ENCODE measurements at places on chromosomes 16 and 17.
A peak's percentile ranks its signal among the peaks of the same experiment; 100 is the strongest.

GRCh38 chr16:27549464-27549745, 308 bp downstream of the GTF3C1 start:
- DNase-seq, result no peak

GRCh38 chr17:1029196-1029921, 32.4 kb downstream of the TIMM22 start:
- DNase-seq, result no peak

GRCh38 chr17:61981323-61981722, 53.5 kb upstream of the INTS2 start:
- no peak for DNase-seq

GRCh38 chr16:48089053-48089792, 66.6 kb downstream of the ABCC12 start:
- no peak for DNase-seq

DNA sequence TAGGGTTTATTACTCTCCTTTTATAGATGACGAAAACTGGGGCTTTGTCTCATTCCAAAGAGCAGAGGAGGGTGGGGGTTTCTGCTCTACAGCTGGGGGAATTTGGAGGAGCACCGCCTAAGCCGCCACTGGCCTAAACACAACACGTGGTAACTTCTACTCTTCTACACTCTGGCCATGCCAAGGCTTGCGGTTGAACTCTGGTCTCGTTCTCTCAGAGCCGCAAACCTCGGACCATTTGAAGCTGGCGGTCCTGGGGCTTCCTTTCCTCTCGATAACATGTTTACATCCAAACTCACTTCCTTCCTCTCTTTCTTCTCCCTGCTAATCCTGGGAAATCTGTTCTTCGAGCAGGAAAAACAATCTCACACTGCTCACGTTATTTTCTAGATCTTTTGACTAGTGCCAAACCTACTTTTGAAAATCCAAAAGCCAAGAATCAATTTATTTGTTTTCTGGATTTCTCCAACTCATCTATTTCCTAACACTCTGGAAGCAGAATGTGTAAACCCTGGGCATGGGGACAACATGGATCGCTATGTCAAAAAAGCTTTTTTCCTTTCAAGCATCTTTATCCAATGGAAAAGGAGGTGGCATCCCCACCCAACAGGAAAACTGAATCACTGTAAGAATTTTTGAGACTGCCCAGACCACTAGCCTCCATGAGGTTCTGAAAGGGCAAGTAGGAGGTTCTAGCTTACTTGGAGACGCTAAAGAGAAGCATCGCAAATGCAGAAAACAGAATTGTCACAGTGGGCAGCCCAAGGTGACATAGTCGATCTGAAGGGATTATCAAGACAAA, 13.6 kb upstream of the EEF2K start:
- peak; percentile 79 for DNase-seq

DNA sequence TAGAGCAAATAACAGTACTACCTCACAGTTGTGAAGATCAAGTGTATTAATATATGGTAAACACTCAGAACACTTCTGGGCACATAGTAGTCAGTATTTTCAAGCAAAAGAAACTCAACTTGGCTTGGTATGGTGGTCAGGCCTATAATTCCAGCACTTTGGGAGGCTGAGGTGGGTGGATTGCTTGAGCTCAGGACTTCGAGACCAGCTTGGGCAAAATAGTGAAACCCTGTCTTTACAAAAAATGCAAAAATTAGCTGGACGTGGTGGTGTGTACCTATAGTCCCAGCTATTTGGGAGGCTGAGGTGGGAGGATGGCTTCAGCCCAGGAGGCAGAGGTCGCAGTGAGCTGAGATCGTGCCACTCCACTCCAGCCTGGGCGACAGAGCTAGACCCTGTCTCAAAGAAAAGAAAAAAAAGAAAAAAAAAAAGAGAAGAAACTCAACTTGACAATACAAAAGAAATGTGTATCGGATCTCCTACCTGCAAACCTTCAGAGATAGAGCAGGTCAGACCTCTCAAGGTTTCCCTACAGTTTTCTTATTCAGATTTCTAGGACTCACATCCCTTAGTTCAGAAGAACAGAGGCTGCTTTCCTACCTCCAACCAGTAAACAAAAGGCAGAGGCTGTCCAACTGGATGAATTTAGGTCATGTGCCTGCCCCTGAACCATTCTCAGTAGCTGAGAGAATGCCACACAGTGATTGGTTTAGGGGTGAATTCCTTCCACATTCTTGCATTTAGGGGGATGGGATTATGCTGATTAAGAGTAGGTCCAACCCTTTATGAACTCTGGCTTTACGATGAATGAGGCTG, 1.7 kb upstream of the KPNA2 start:
- DNase-seq, result no peak

GRCh38 chr17:56637254-56637653, 43.8 kb downstream of the NOG start:
- no peak for DNase-seq

- no peak for DNase-seq
These were observed 367.5 kb downstream of the CPPED1 start for GRCh38 chr16:12436201-12436657.

GRCh38 chr16:58027916-58028455, 2.4 kb downstream of the MMP15 start:
- DNase-seq, result no peak

GRCh38 chr16:50671644-50672260, 9.4 kb downstream of the SNX20 start:
- DNase-seq, result peak; percentile 62

DNA sequence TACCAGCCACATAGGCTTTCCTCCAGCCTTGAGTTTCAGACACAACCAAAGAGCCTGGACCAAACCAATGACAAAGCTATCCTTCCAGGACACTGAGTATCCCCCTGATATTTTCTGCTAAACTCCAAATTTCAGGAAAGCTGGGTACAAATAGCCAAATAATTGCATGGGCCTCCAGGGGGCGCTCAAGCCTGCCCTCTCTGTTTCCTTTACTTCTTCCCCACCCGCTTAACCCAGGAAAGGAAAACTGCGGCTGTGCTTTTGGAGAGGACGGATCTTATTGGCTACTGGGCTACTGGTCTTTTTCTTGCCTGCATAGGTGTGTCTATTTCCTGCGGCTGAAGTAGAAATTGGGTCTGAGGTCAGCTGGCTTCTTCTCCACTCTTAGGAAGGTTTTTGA, 30.1 kb downstream of the GNGT2 start:
- peak; percentile 60 for DNase-seq

- no peak for DNase-seq
These were observed 55.5 kb upstream of the DLX4 start for GRCh38 chr17:49913226-49914095.

DNA sequence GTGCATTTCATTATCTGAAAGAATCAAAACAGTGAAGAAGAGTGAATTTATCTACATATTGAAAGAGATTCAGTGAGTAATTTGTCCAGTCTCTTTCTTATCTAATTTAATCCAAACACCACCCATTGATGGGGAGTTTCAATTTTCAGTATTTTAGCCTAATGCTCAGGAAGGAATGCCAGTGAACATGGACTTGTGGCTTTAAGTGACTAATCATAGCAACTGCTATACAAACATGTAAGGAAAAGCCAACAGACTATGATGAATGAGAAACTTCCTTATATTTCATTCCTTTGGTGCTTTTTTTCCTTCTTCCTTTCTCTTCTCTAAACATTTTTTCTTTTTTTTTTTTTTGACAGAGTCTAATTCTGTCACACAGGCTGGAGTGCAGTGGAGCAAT, 885.8 kb downstream of the KCNJ2 start:
- no peak for DNase-seq

DNA sequence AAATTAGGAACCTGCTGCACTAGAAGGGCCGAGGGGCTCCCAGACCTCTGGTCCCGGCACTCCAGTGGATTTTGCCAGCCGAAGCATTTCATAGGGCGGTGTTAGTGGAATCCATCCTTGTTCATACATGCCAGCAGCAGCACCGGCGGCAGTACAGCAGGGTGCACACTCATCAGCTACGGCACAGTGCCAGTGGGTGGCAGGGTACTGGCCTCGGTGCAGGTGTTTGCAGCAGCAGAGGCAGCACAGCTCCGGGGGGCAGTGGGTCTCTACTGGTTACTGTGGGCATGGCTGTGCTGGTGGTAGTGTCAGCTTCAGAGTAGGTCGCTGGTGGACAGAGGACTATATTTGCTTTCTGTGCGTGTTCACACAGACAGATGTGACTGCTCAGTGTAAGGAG, 985.7 kb downstream of the CDH8 start:
- DNase-seq, result no peak

DNA sequence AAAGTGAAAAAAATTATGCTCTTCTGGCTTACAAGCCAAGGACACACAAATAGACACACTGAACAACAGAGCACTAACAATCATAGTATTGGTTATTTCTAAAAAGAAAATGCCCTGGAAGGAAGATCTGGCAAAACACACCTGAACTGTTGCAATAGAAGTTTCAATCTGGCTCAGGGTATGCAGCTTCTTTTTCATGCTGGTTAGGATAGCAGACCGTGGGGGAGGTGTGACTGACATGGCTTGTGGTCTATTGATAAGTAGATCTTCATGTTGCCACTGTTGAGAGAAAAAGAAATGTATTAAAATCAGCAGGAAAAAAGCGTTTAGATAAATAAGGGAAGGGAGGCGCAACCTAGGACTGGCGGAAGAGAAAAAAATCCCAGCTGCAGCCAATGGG, 26.5 kb upstream of the ARL6IP1 start:
- DNase-seq, result no peak

GRCh38 chr16:66916518-66916917, 2.2 kb downstream of the CDH16 start:
- no peak for DNase-seq

GRCh38 chr16:29028457-29029167, 43.8 kb downstream of the LAT start:
- no peak for DNase-seq

GRCh38 chr16:13781575-13782338, 138.2 kb upstream of the ERCC4 start:
- DNase-seq, result no peak

- DNase-seq, result no peak
These were observed 626.1 kb downstream of the HS3ST4 start for GRCh38 chr16:26317885-26318284.

DNA sequence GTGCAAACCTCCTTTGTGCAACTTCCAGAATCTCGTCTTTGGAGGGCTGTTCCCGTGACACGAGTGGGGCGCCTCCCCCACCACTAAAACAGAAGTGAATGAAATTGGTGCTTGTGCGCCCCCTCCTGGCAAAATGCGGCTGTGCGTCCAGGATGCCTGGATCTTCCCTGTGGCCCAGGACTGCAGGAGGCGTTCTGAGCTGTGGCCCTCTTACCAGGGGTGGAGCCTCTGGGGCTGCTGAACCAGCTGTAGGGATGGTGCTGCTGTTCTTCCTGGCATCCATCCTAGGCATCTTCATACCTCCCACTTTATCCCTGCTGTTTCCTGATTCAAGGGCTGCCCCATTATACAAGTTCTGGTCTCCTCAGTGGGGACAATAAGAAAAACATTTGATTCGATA, 18.5 kb upstream of the NAGLU start:
- DNase-seq, result peak; percentile 79

DNA sequence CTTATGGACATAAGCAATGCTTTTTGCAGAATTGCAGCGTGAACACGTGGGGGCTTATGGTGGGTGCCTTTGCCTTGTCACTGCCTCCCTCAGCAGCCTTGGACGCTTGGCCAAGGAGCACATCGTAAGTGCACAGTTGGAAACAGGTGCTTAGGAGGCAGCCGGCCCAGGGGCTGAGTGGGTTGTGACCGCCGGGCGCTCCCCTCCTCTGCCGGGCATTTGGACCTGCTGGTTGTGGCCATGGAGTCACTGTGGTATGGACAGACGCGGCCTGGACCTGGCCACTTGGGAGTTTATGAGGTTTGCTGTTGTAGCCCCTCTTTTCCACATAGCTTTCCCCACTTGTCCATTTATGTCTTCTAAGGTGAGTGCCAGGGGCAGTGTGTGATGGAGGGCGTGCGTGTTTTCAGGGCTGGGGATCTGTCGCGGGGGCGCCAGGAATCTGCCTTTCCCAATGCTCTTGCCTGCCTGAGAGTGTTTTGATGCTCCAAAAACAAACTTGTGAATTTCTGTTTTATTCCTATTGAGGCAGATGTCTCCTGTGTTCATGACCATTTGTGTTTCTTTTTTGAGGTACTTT, 49.2 kb downstream of the PDPK1 start:
- no peak for DNase-seq

DNA sequence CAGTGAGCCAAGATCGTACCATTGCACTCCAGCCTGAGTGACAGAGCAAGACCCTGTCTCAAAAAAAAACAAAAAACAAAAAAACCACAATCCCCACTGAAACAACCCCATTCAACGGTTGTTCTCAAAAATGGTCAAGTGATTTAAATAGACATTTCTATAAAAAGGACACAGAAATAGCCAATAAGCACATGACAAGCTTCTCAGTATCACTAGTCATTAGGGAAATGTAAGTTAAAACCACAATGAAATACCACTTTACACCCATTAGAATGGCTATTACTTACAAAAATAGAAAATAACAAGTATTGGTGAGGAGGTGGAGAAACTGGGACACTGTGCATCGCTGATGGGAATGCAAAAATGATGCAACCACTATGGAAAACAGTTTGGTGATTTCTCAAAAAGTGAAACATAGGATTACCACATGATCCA, 26.6 kb upstream of the MYLK3 start:
- no peak for DNase-seq

- DNase-seq, result peak; percentile 21
These were observed 60.5 kb downstream of the CREBBP start for GRCh38 chr16:3819746-3820724.

GRCh38 chr17:27818401-27819105, 18.2 kb upstream of the NOS2 start:
- DNase-seq, result no peak

DNA sequence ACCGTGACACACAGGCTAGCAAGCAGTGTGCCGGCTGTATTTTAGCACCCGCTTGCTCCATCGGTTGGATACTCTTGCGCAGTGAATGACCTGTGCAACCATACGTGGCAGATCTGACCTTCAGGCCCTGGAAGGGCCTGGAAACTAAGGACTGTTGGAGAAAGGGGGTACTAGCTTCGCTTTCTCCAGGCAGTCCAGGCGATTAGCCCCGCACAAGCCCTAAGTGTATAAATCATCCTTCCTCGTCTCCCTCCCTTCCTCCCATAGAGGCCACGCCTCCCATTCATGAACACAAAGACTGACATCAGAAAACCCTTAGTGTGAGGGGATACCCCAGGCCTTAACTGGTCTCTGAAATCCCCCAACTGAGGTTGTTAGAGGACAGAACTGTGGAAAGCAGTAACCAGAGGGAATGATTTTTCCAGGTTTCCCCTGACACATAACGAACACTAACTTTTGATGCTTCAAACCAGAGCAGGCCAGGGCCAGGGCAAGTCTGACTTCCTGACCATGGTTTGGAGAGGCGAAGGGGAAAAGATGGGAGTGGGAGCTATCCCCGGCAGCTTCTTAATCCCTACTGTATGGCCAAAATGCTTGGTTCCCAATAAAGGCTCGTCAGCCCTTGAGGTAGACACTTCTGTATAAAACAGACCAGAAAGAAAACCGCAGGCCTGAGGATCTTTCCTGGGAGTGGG, 1.4 kb upstream of the DYNLL2 start:
- no peak for DNase-seq

DNA sequence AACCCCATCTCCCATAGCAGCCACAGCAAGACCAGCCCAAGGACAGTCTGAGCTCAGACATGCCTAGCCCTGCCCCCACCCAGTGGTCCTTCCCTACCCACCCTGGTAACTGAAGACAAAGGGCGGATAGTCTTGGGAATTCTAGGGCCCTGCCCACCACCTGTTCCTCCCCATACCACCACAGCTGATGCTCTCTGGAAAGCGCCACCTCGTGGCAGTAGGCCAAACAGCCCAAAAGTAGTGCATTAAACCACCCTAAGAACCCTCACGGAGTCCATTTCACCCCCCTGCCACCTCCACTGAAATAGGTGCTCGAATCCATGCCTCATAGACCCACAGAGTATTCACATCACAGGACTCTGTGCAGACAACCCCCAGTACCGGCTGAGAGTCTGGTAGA, 1021.4 kb downstream of the CDH8 start:
- DNase-seq, result no peak

All from CD4-positive, alpha-beta T cell treated with Interleukin-15 for 4 hours (primary cell).